CD4-positive, alpha-beta T cell treated with Interleukin-10 for 1 hour (primary cell): ENCODE measurements at places on chromosomes 6 and 20.

- no peak for DNase-seq
Measured at GRCh38 chr6:84013931-84014330, 19.6 kb upstream of the MRAP2 start.

DNA sequence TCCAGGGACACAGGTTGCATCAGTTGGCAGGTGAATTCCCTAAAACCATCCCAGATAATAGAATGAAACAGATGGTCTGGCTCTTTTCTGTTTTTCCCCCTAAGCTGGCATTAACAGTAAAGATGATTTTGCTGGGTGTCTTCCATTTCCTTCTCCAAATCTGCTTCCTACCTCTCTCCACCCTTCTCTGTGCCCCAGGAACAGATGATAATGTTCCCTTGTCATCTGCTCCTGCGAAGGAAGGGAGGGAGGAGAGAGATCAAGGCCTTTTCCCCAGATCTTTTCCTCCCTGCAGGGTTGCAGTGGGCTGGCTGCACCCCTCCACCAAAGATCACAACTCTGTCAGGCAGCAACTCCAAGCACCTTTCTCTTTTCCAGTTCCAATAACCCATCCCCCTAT is 156.5 kb upstream of the PRDM1 start:
- DNase-seq: no peak

GRCh38 chr6:24867104-24867703 is 68.5 kb upstream of the ARMH2 start:
- DNase-seq: no peak

DNA sequence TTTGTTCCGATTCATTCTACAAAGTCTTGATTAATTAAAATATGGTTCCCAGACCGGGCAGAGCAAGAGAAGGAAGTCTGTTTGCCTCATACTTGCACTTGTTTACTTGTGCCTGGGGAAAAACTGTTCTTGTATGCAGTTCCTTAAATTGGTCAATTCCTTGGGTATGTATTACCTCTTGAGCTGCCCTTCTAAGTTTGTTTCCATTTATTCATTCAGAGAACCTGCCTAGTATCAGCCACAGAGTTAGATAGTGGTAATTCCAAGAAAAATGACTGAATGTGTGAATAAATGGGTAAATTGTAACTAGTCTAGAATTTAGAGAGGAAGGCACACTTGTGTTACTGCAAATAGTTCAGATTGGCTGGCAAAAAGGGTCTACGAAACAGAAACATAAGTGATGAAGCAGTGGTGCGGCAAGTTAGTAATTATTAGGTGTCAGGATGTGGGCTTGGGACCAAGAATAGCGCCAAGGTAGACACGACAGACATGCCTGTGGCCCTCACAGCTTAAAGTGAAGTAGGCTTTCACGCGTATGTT is 525 bp upstream of the MAK start:
- no peak for DNase-seq

DNA sequence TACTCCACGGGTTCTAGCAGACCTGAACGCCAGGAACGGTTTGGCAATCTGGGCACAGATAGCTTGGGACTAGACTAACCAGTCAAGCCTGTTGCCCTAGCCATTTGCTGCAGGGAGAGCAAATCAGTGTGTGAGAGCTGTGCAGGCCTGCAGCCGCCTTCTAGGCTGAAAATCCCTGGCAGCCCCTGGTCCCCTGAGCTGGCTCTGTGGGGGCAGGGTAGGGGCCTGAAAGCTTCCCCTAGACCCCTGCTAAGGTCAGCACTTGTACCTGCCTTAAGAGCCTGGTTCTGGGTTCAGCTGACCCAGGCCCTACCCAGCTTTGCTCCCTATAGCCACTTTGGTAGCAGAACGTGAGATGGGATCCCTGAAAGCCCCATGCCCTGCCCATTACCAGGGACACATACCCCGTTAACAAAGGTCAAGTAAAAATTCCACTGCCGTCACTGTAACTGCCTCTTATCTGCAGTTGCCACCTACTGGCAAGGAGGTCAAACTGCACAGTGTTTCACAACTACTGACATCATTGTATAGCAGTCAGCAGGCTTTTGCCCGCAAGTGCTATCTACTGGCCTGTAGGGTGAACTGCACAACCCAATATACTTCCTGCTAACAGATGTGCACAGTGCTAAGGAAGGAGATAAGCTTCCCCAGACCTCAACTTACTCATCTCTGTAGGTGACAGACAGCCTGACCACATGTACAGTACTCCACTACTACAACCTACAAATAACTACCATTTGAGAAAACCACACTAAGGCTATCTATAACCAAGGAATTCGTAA is 95.1 kb upstream of the OLIG3 start:
- DNase-seq: peak; percentile 84

- no peak for DNase-seq
Measured at GRCh38 chr6:157650261-157650640, 172.8 kb upstream of the SNX9 start.

- DNase-seq: no peak
Measured at GRCh38 chr20:40965671-40966070, 63.0 kb upstream of the TOP1 start.

- DNase-seq: no peak
Measured at GRCh38 chr6:129455126-129455769, 254.7 kb downstream of the ARHGAP18 start.

GRCh38 chr6:31822036-31822821 is 5.3 kb upstream of the HSPA1B start:
- peak; percentile 79 for DNase-seq

- no peak for DNase-seq
Measured at GRCh38 chr6:3566812-3567211, 110.0 kb upstream of the SLC22A23 start.

DNA sequence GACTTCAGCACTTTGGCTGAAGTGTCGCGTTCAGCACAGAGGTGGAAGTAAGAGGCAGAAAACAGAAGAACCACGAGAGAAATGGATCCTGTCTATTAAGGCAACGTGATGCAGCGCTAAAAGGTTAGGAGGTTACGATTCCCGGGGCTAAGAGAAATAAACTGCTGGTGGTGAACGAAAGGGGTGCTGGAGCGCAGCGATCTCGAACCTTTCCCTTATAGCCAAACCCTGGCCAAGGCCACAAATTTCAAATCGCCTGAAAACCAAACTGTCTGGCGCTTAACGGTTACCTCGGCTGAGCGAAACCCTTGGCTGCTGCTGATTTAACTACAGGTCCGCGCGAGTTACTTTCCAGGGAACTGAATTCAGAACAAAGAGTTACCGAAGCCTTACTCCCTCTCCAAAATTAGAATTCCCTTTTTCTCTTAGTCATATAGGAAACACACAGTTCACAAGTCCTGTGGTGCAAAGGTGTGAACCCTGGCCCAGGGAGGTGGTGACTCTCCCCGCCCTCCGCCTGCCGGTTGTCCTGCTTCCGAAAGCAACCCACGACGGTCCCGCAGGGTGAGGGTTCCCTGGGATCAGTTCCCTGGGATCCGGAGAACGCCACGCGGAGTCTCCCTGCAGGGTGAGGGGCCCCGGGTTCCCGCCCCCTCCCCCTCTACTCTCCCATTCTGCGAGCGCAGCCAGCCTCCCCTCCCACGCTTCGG is 1.3 kb upstream of the SLC35D3 start:
- peak; percentile 12 for DNase-seq

- DNase-seq: no peak
Measured at GRCh38 chr6:45946352-45946751, 69.3 kb downstream of the CLIC5 start.
